NCI-H1048 (cell line): ENCODE measurements at places on chromosomes 2 and 18.

- DNase-seq, result no peak
These were observed 131.6 kb upstream of the DOCK10 start for GRCh38 chr2:225173909-225174308.

DNA sequence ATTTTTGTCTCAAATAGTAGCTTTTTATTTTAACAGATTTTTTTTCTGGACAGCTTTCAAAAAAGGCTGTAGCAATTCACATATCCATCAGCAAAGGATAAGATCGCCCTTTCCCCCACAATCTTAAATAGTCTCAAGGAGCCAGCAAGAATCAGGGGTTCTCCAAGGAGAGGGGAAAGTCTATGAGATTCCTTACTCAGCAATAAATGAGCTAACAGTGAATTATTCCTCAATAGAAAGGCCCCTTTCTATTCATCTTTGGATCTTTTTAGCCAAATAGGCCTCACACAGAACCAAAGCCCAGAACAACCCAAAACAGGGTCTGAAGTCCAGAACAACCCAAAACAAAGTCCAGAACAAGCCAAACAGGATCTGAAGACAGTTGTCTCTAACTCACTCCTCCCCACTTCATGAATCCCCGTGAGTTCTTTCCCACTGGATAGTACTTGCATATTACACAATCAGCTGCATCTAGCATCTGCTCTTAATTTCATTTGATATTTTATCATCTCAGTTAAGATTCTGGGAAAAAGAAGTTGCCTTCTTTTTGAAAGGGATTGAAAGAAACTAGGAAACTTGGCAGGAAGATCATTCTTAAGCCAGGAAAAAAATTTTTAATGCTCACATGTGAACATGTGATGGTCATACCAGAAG is 3.4 kb upstream of the DHRS9 start:
- no peak for DNase-seq

DNA sequence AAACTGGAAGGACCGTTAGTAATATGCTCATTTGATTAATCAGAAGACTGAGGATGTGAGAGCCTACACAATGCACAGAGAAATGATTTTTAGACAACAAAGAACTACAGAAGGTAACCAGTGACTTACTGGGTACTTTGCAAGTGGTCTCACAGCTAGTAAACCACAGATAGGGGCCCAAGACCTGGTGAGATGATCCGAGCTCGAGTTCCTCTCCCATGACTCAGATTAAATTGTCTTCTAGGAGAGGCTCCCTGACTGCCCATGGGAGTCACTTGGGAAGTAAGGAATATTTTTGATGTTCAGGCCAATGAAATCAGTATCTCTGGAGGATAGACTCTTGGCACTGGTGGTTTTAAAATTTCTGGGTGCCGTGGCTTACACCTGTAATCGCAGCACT is 220.2 kb downstream of the CLIP4 start:
- no peak for DNase-seq

DNA sequence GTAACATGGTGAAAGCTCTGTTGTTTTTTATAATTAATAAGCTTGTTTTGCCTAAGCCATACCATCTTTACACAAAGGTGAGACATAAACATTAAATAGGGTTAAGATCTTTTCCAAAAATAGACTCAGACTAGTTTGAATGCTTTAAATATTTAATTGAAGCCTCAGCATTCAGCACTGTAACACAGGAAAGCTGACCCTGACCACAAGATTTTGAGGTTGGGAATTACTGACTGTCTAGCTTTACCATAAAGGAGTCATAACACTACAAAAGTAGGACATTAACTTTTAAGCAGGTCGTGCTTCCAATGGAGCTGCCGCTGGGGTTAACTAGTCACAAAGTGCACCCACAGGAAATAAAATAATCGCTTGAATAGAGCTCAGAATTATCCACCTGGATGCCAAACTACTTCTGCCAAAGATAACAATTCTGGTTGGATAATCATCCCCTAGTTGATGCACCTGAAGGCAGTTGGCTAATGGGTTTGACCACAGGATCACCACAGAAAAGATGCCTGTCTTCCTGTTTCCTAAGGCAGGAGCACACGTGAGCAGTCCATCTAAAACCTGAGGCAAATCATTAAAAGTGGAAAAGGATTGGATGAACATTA is 106.2 kb downstream of the COBLL1 start:
- no peak for DNase-seq

GRCh38 chr2:237566401-237567235 is at the start of gene PRLH:
TSS of gene PRLH (plus strand) at chr2:237566574. CDS start at chr2:237566574, 0 bp downstream.
- no peak for DNase-seq

DNA sequence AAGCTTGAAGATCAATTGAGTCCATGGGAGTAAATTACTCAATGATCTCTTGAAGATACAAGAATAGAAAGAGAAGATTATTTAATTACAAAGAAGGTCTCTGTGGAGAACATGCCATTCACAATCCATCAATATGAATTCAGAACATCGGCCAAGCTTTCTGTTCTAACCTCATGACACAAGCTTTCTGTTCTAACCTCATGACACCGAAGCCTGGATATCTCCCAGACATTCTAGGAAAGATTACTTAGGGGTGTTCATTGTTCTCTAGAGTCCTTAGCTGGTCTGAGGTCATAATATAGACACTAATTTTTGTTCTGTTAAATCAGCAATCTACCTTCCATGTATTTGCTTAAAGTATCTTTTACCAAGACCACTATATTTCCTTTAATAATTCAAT is 95.5 kb downstream of the RDH14 start:
- DNase-seq, result no peak

GRCh38 chr2:128602038-128602698 is 283.5 kb upstream of the HS6ST1 start:
- DNase-seq, result no peak

GRCh38 chr2:17879913-17880274 is 1.4 kb downstream of the KCNS3 start:
- DNase-seq, result no peak

GRCh38 chr2:48812416-48812815 is 56.9 kb upstream of the LHCGR start:
- no peak for DNase-seq

DNA sequence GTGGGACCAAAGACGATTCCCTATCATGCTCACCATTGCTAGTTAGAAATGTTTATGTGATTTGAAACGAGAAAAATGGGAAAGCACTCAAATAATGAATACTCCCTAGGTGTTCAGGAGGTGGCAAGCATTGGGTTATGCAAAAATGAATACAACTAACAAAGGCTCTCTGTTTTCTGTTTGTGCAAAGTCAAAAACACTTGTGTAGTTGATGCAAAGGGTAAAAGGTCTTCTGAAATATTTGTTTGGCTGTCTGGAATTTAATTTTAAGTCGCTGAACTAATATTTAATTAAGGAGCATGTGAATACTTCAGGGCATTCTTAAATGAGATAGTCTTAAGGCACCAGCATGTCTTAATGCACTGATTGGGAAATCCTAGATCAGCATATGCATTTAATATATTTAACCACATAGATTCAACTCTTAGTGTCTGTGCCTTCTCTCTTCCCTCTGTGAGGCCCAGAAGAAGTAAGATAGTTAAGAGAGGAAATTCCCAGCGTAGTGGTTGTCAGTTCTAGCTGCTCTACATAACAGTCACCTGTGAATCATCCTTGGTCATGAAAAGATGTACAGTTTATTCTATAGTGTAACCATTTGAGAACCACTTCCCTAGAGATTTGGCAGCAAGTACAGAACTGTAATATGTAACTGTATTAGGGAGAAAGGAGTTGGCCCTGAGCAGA is 111.9 kb downstream of the EPC2 start:
- no peak for DNase-seq

DNA sequence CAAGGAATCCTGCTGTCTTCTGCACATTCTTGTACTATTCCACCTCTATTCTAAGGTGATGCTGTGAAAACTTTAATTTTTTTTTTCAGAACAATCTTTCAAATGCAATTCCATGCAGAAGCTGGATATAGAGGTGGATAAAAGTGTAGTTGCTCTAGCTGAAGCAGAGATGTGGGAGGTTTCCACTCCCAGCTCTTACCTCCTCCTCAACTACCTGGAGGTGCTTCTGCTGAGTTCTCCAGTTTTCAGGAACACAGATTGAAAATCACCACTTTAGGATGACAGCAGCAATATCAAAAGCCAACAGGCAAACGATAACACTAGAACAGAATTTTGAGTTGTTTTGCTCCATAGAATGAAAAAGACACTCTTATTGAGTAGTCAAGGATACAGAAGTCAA is 51.1 kb upstream of the FAM98A start:
- DNase-seq, result no peak

- no peak for DNase-seq
These were observed 14.0 kb upstream of the MTA3 start for GRCh38 chr2:42554392-42554791.
